Mucosa of gallbladder (tissue), 1 donor: ENCODE measurements at places on chromosomes 3 and 15. TPM values are rescaled to one million over a fixed set of nuclear protein-coding genes. Genes with fewer than 3 reads are reported as not detected.

DNA sequence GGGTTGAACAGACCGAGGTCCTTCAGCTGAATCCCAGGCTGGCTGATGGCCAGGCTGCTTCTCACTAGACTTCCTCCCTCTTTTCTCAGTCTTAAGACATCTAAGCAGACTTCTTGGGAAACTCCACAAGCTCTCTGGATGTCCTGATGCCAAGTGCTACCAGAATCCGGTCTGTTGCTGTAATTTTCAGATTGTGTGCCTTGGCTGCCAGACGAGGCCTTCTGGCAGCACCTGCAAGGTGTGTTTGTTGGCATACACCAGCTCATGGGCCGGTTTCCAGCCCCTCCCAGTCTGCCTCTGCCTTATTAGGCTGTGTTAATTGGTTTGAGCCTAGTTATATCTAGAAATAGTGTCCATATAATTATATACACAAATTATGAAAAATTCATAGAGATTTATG, 120.6 kb downstream of the TNIK start:
- DNase-seq = peak; percentile 80

GRCh38 chr3:171940151-171940649, 97.1 kb downstream of the TMEM212 start:
- no peak for DNase-seq

- DNase-seq = no peak
These were observed 262.4 kb downstream of the CPNE4 start for GRCh38 chr3:131772269-131773026.

- no peak for DNase-seq
These were observed 14.7 kb downstream of the TM4SF4 start for GRCh38 chr3:149489060-149489690.

DNA sequence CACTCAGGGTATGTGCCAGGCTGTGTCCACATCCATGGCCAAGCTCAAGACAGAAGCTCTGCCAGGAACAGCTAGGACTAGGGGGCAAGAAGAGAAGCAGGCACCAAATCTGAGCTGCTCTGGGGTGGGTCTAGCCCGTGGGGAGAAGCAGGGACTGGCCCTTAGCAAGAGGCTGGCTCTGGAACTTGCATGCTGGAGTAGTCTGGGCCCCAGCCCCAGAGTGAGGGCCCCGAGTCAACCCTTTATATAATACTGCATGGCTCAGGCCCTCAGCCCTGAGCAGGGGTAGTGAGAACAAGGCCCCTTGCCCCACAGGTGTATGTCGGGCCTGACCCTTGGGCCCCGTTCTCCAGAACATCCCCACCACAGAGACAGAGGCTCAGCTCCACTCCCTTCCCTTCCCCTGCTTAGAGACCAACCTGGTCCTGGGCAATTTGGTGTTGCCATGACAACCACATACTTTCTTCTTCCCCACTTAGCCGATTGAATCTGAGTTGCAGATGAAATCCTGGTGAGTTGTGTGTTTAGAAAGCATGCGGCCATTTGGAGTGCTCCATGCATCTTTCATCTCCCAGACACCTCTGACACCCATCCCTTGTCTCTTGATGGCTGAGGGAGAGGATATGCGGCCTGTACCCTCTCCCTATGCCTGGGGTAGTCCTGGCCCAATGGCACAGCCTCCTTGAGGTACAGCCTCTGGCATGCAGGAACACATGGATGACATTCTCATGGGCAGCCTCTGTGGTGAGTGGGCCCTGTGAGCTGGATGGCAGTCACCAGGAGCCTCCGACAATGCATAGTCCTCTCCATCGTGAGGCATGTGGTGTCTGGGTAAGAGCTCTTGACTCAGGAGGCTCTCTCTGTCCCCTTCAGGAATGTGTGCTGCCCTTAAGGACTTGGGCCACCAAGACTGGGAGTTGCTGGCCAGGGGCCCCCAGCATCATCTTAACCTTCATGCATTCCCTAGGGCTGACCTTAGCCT, 29.2 kb upstream of the SFMBT1 start:
- no peak for DNase-seq

- no peak for DNase-seq
These were observed 224.2 kb downstream of the SOX2 start for GRCh38 chr3:181935915-181936314.

GRCh38 chr15:76451540-76451939, 115.0 kb downstream of the ISL2 start:
- DNase-seq = no peak

DNA sequence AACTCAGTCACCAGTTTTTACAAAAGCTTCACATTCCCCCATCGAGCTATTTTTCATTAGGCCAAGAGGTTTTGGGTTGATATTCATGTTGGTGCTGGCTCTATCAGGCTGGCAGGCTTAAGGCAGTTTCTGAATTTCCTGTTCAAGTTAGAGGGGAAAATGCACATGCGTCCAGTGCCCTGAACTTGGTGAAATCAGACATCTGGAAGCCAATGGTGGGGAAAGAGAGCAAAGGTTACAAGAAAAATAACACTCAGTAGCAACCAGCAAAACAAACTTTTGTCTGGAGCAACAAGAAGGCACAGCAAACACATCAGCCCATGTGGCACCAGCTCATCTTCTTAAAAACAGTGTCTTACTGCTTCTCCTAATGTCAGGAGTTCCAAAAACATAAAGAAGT, 155.6 kb upstream of the TSC22D2 start:
- DNase-seq = no peak

DNA sequence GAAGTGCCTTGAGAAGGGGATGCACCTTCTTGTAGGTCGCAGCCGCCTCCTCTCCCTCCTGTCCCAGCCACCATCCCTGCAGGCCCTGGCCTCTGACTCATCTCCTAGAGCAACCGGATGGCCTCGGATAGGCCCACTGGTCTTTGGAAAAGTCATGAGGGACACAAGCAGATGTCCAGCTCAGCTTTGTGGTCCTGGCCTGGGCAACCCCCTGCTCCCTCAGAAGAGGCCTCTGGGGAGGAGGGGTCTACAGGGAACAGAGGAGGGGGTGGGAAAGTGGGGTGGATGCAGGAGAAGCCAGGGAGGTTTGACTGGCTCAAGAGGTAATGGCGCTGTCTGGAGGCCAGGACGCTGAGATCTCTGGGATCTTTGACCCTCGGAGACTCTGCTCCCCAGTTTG, 259.2 kb upstream of the TLE3 start:
- DNase-seq = no peak

- DNase-seq = peak; percentile 58
These were observed 2.1 kb downstream of the SLC41A3 start for GRCh38 chr3:126081618-126082361.

GRCh38 chr15:65824941-65825544, 33.0 kb upstream of the DENND4A start:
- DNase-seq = no peak

DNA sequence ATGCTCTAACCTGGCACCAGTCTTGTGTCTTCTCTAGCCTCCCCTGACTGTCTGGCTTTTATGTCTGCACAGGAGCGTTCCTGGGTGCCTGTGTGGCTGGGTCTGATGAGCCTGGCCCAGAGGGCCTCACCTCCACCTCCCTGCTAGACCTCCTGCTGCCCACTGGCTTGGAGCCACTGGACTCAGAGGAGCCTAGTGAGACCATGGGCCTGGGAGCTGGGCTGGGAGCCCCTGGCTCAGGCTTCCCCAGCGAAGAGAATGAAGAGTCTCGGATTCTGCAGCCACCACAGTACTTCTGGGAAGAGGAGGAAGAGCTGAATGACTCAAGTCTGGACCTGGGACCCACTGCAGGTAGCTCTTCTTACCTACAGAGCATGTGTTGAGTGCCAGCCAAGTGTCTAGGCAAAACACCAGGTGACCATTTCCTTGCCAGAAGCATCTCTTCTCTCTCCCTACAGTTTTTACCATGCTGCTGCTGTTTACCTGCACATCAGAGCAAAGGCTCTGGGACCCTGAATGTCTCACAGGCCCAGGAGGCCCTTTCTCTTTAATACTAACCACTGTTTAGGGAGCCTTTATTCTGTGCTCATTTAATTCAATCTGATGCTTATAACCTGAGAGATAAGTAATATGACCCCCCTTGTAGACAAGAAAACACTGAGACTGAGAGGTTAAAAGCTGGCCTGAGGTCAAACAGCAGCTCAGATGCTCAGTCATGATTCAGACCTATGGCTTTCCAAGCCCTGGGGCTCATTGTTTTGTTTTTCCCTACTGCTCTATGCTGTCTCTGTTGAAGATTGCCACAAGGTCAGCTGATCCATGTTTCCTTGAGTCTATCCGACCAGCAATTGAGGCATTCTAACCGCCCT, 10.4 kb downstream of the PODXL2 start:
- no peak for DNase-seq

- DNase-seq = no peak
These were observed 51.1 kb downstream of the CMTM7 start for GRCh38 chr3:32442766-32443165.

DNA sequence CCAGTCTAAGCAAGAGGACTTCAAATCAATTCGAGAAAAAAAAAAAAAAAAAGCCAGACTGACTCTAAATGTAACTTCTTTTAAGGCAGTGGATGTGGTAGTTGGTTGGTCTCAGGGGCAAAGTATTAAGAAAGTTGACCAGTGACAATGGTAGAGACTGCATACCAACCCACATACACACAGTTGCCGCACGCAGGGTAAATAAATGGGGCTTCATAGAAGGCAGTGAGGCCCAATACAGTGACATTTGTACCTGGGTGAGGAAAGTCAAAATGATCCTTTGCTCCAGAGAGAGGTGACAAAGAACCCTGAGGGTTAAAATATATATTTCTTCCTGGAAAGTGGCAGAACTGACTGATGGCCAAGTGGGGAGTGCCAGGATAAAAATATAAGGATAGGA, 100.8 kb upstream of the MEX3B start:
- DNase-seq = no peak

- no peak for DNase-seq
These were observed 18.0 kb upstream of the IQCF1 start for GRCh38 chr3:51921081-51921578.

DNA sequence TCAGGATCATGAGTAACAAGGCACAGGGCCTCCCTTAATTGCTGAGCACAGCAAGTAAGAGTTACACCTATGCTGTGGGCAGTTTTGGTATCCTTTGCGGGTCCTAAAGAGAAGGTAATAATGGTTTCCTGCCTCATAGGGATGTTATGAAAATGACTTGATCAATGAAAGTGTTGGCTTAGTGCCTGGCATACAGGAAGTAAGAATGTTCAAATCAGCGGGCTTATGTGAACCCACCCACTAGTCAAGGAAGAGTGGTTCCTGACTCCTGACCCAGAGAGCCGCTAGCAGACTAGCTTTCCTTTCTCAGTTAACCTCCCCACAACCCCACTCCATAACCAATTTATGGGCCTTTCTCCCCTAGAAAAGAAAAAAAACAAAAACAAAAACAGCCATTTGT, 5.2 kb upstream of the ADAMTS9 start:
- no peak for DNase-seq

DNA sequence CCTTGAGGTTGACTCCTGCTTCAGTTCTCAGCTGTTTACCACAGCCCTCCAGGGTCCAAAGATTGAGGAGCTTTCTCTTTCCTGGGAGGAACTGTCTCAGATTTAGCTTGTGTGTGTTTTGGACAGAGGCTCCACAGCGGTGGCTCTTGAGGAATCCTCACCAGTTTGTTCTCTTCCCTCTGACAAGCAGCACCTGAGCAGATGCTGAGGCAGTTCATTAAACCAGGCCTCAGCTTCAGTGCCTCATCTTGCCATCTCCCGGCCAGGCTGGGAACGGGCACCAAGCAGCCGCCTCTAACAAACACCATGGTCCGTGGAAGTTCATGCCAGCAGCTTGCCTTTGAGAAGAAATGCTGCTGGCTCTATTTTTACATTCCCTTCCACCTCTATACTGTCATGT, 25.8 kb upstream of the TIMP4 start:
- no peak for DNase-seq

DNA sequence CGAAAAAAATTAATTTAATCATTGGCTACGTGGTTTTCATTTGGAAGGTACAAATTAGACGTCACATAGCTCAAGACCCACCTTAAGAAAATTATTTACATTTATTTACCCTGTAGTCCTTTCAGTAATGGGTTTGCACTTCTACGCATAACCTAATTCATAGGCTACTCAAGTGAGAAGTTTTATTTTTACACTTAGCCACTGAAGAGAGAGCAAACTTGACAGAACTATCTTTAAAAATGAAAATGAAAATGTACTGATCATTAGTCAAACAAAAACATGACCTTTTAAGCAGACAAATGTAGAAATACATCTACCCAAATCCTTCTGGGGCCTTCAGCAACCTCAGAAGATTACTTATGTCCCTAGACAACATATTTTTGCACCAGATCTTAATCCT, 269.4 kb upstream of the TTC14 start:
- no peak for DNase-seq

- no peak for DNase-seq
These were observed 43.2 kb downstream of the RARB start for GRCh38 chr3:25471081-25471768.

- DNase-seq = no peak
These were observed 9.1 kb downstream of the ABHD5 start for GRCh38 chr3:43699864-43700263.

GRCh38 chr3:73559749-73560148, 65.0 kb downstream of the PDZRN3 start:
- no peak for DNase-seq

GRCh38 chr3:50121072-50122032, 32.6 kb downstream of the RBM5 start:
- peak; percentile 78 for DNase-seq

DNA sequence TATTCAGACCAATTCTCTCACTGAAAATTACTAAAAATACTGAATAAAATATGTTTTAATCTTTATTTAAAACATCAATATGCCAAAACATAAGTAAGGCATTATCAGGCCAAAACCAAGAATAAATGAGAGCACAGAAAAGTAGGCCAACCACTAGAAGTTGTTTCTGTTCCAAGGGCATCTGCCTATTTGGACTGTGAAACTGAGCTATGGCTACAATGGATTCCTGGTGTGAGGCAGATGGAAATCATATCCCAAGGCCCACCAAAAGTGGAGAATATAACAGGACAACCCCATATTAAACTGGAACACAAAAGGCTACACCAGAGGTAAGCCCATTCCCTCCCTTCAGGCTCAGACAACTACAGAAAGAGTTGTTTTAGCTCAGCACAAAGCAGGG, 302.8 kb upstream of the IL12A start:
- DNase-seq = no peak

DNA sequence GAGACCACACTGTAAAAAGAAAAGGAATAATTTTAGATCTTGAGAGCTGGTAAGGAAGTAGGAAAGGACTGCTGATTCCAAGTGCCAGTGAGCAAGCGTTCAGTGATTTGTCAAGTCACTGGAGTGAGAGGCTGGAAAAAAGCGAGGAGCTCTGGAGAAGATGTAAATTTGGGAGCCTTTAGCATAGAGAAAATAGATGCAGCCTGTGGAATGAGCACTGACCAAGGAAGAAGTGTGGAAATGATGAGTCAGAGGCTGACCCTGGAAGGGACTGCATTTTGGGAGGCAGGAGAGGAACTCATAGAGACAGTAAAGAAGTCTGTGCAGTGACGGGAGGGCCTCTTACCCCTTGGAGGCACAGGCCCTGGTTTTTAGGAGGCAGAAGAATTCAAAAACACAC, 17.1 kb upstream of the ABTB1 start:
- no peak for DNase-seq

GRCh38 chr3:150495563-150496168, 50.6 kb downstream of the SERP1 start:
- DNase-seq = peak; percentile 21

GRCh38 chr3:137013951-137014688, 56.3 kb downstream of the IL20RB start:
- DNase-seq = peak; percentile 92

GUCA1C gene
- not detected for total RNA-seq

SH2D7 gene
- 2.3 TPM for total RNA-seq

MEF2A gene
- total RNA-seq = 50.6 TPM

CCDC39 gene
- total RNA-seq = not detected

CDHR4 gene
- total RNA-seq = 0.09 TPM

SERPINI2 gene
- total RNA-seq = 0.23 TPM

LRTM1 gene
- not detected for total RNA-seq

SLC9A9 gene
- 12.2 TPM for total RNA-seq

LDHAL6B gene
- not detected for total RNA-seq

FAIM gene
- 19.5 TPM for total RNA-seq
